ENCODE measurements at places on chromosomes 2 and 18. TPM values are rescaled to one million over a fixed set of nuclear protein-coding genes. Genes with fewer than 3 reads are reported as not detected.

The SLC9A2 gene
- total RNA-seq = not detected

DNA sequence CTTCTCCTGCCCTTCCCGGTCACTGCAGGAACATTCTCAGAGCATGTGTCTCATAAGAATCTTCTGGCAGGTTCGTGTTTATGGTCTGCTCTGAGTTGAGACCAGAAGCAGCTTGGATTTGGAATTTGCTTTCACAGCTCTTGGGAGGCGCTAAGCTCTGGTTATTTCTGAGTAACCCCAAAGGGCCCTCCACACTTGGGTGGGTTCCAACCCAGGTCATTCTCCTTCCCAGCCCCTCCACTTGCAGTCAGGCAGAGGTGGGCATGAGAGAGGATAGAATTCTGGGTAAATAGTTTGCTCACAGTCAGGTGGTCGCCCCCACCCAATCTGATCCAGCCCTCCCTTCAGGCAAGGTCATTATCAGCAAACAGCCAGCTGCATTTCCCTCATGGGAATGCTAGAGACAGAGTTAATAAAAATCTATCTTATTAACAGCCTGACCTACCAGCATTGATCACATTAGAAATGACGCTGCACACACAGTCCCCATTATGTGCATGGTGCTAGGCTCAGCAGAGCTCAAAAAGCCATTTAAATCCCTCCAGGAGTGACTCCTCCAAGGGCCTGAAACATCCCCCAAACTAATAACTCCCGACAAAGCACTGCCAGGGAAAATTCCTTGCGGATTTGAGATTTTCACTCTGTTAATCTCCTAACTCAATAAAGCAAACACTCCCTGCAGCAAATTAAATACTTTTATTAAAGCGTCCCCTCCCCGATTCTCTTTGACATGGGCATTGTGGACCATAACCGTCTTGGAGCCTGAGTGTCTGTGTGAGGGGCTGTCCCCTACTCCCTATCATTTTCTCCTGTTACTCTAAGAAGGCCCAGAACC, 61.9 kb downstream of the SLC4A5 start:
- DNase-seq = no peak
- H3K27me3 ChIP-seq = no peaks in the 10 kb centered on the region
- H3K4me3 ChIP-seq = no peak overlapping the region
- no peaks in the 10 kb centered on the region for H3K4me1 ChIP-seq
- no peak overlapping the region for H3K27ac ChIP-seq

- H3K4me1 ChIP-seq = no peaks in the 10 kb centered on the region
- DNase-seq = no peak
- H3K36me3 ChIP-seq = no peaks in the 10 kb centered on the region
- no peak overlapping the region for H3K4me3 ChIP-seq
These were observed 25.1 kb downstream of the STEAP3 start for GRCh38 chr2:119248751-119249150.

The DTNB gene
- total RNA-seq = 33.6 TPM
